ENCODE measurements at places on chromosomes 1 and 21.

GRCh38 chr1:25020851-25021590 lies 90.9 kb upstream of the RUNX3 start:
- DNase-seq, result no peak

GRCh38 chr1:229808272-229808671 lies 182.2 kb downstream of the URB2 start:
- DNase-seq, result no peak

DNA sequence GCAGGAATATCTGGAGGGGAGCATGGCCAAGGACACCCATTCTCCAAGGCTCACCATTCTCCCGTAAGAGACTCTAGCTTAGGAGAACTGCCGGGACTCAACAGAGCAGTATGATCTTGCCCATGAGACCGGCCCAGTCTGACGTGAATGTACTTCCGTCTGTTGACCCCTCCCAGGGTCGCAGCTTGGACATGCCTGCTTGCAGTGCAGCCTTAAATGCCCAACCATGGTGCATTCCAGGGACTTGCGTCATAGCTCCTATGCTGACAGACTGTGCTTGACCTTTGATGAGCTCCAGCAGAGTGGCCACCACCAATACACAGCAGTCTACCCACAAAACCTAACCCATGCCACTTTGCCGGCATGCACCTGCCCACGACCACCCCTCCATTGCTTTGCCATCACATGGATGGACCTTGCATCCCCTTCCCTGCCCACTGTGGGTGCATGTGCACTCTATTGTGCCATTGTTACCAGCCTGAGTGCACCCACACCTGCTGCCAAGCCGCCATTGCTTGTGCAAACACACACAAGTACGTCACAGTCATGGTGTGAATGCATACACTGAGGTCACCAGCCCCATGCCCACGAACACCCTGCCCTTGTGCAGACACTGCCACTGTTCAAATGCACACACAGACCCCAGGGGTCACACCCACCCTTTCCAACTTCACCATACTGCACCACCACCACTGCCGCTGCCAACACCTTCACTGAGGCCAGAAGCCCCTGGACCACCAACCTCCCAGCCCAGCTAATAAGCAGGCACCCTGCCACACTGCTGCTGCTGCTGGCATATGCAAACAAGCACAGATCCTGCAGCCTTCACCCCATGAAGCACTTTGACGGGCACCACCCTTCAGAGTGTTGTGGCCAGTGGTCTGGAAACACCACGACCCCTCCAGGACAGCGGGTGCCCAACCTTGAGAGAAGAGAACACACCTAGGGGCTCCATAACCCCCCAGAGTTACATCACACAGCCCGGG lies 1141.3 kb downstream of the BRINP3 start:
- DNase-seq, result no peak

DNA sequence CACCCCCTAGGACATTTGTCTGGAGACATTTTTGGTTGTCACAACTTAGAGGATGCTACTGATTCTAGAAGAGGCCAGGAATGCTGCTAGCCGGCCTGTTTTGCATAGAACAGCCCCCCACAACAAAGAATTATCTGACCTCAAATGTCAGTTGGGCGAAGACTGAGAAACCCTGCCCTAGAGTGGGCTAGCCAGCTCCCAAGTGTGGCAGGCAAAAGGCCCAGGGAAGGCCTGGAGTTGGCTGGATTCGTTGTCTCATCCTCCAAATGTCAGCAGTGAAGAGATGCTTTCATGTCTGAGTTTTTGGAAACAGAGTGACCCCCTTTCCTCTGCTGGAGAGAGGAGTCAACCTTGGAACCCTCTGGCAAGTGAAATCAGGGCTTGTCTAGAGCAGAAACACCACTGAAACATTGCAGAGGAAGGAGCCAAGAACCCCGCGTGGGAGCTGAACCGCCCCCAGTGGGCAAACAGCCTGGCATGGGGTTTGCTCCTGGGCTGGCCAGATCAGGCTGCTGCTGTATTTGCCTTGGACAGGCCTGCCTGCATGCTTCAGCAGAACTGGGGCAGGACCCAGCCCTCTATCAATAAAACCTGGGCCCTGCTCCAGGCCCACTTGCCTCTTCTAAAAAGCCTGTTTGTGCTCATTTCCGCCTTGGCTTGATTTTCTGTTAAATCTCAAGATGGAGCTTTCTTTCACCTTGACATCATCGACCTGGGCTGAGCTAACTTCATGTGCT lies 32.9 kb downstream of the RASSF5 start:
- DNase-seq, result peak; percentile 33

DNA sequence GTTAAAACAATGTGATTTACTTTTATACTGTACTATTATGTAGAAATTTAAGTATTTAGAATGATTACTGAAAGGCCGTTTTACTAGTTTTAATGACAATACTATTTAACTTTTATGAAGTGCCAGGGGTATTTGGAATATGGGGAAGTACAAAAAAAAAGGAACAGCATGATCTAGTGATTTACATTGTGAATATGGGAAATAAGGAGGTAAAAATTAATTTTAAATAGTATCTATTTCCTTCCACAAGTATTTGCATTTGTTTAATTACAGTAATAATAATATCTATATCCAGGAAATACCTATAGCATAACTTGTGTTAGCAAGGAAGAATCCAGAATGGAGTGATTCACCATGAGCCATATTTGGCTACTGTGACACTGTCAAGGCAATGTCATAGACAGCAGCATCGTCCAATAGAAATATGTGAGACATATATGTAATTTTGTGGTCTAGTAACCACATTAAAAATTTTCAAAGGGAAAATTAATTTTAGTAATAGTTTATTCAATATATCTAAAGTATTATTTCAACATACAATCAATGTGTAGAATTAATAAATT lies 22.0 kb downstream of the CNST start:
- peak; percentile 60 for DNase-seq

DNA sequence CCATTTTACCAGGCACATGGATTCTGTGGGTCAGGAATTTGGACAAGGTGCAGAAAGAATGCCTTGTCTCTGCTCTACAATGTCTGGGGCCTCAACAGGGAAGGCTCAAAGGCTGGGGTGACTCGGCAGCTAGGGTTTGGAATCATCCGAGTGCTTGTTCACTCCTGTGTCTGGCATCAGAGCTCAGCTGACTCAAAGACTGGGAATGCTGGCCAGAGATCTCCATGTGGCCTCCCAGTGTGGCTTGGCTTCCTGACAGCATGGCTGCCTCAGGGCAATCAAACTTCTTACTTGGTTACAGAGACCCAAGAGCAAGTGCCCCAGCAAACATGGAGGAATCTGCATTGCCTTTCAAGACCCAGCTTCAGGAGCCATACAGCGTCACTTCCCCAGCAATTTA lies 110.5 kb downstream of the TOMM20 start:
- no peak for DNase-seq

DNA sequence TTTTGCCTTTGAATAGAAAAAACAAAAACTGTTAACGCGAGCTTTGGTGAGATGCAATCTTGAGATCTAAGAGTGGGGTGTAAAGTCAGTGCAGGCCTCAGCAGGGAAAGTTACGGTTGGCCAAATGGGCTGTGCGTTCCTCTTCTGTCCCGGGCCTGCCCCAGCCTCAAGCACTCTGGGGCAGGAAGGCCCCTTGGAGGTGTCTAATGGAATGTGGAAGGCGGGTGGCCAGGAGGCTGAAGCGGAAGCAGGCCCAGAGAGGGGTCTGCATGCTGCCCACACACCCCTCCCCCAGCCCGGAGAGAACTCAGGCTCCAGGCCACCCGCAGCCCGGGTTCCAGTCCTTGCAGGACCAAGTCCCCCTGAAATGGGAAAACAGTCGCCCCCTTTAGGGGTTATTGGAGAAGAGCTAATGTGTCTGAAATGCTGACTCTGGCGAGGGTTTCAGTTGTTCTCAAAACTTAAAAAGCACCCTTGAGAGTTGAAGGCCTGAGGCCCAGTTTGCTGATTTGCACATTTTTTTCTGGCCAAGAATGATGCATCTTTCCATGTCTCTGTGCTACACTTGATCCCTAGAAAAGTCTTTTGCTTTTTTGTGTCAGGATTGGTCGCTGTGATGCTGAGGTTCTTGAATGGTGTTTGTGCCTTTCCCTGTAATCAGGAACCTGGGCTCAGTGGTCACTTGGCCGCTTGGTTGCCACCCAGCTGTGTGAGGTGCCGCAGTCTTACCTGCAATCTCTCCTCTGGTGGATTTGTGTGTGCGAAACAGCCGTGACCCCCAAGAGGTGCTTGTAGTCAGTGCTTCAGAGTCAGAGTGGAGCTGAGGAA lies 2.0 kb downstream of the COL18A1 start:
- DNase-seq, result no peak

GRCh38 chr1:183234660-183235476 lies 48.8 kb downstream of the LAMC2 start:
- DNase-seq, result peak; percentile 64

- peak; percentile 14 for DNase-seq
Observed at GRCh38 chr1:63817152-63817667, 43.4 kb downstream of the ROR1 start.

DNA sequence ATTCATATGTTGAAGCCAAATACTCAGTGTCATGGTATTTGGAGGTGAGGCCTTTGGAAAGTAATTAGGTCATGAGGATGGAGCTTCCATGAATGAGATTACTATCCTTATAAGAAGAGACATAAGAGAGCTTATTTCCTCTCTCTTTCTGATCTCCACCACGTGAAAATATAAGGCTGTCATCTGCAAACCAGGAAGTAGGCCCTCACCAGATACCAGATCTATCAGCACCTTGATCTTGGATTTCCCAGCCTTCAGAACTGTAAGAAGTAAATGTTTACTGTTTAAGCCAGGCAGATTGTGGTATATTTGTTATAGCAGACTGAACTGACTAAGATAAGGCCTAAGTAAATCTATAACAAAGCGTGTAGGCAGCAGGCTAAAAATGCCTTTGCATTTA lies 25.3 kb downstream of the RBM11 start:
- DNase-seq, result peak; percentile 3

GRCh38 chr1:209276321-209276720 lies 307.2 kb upstream of the CAMK1G start:
- DNase-seq, result no peak

- DNase-seq, result no peak
Observed at GRCh38 chr1:205537386-205538018, 33.0 kb downstream of the CDK18 start.

GRCh38 chr1:226951286-226952117 lies 11.4 kb downstream of the COQ8A start:
- peak; percentile 24 for DNase-seq

DNA sequence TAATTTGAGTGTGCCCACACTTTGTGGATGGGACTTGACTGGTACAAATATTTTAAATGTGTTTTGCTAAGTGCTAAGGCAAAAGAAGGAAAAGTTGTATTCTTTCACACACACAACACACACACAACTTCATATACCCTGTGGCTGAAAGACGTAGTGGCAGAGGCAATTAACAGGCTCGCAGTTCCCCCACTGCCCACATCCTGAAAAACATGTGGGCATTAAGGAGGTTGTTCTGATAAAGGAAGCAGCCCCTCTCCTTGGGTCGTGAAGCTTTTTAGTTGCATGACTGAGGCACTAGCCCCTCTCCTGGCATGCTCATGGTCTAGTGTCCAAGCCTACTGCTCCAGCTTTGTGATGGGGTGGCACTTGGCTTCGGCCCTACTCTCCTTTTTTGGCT lies 14.3 kb upstream of the ADAM30 start:
- no peak for DNase-seq

- peak; percentile 97 for DNase-seq
Observed at GRCh38 chr21:34545079-34545884, 33.3 kb upstream of the KCNE1 start.

- peak; percentile 16 for DNase-seq
Observed at GRCh38 chr1:244074559-244075171, 23.6 kb downstream of the ZBTB18 start.

DNA sequence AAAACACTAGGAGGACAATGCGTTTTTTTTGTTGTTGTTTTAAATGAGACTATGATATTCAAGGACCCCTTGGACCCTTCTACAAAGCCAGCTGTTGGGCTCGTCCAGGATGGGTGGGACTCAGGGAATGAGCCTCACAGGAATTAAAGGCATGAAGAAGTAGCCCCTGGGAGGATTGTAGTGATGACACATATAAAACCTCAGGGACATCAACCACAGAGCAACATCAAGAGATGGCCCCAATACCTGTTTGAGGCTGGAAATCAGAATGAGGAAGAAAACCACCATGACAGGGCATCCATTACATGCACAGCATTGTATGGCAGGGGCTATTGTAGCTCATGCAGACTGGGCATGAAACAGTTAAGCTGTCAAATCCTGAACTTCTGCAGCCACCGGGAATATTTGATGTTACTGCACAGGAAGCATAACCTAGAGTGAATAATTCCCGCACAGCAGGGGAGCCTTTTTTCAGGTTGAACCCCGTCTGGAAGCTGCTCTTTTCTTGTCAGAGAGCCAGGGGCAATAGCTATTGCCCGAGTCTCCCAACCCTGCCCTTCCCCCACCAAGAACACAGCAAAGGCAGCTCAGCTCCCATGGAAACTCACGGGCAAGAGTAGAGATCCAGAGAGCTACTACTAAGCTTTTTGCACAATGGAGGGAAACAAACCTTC lies 140.2 kb upstream of the FGGY start:
- DNase-seq, result no peak

DNA sequence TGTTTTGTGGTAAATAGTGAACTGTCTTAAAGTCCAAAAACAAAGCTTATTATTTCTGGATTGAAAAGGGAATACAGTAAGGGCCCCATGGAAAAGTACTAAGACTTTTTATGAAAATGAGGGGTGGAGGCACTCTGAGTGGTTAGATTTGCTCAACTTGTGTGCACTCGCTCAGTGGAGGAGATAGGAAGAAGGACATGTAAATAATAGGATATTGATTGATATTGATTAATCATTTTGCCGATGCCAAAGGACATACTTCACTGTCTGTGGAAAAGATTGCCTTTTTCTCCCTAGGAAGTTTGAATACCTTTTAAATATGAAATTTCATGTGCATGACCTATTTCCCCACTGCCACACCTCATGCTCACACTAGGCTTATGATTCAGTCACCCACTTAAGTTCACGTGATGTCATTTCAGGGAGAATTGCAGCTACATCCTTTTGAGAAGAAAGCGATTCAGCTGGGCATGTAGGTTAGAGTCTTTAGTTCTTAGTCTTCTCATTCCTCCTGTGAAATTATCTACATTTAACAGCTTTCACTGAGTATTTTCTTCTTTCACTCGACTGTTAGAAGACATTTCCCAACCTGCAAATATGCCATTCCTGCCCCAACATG lies 5.0 kb downstream of the MTR start:
- DNase-seq, result no peak

DNA sequence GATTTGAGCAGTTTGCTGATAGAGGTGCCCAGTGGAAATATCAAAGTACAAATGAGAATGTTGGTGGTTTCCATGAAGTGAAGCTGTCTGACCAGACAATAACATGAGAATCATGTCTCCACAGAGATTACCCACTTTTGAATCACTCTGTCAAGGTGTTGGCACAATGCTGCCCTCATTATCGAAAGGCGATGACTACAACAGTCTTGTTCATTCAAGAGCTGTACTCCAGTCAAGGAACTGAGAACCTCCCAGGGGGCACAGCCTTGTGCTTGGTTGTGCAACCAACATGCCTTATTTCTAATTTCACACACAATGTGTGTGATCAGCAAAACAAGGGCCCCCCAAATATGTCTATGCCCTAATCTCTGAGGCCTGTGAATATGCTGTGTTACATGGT lies 35.7 kb downstream of the ETS2 start:
- no peak for DNase-seq

- no peak for DNase-seq
Observed at GRCh38 chr1:3922201-3922725, 22.2 kb upstream of the C1orf174 start.

GRCh38 chr21:28811860-28812259 lies 180.8 kb downstream of the LTN1 start:
- no peak for DNase-seq

GRCh38 chr1:25065795-25066238 lies 135.7 kb upstream of the RUNX3 start:
- no peak for DNase-seq

GRCh38 chr1:68456202-68456601 lies 6.4 kb upstream of the RPE65 start:
- DNase-seq, result no peak
